ENCODE measurements at places on chromosomes 11 and 22.

DNA sequence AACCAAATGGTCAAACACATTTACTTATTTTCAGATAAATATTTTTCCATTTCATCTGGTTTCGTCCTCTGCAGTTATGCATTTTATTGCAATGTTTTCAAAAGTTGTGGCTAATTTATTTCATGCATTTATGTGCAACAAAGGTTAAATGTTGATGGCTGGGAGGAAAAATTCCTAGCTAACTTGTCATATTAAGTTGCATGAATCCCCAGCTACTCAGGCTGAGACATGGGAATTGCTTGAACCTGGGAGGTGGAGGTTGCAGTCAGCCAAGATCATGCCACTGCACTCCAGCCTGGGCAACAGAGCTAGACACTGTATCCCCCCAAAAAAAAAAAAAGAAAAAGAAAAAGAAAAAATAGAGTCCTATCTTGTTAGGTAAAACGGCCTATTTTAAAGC lies 1862.4 kb upstream of the RAG2 start:
- no peak for DNase-seq

DNA sequence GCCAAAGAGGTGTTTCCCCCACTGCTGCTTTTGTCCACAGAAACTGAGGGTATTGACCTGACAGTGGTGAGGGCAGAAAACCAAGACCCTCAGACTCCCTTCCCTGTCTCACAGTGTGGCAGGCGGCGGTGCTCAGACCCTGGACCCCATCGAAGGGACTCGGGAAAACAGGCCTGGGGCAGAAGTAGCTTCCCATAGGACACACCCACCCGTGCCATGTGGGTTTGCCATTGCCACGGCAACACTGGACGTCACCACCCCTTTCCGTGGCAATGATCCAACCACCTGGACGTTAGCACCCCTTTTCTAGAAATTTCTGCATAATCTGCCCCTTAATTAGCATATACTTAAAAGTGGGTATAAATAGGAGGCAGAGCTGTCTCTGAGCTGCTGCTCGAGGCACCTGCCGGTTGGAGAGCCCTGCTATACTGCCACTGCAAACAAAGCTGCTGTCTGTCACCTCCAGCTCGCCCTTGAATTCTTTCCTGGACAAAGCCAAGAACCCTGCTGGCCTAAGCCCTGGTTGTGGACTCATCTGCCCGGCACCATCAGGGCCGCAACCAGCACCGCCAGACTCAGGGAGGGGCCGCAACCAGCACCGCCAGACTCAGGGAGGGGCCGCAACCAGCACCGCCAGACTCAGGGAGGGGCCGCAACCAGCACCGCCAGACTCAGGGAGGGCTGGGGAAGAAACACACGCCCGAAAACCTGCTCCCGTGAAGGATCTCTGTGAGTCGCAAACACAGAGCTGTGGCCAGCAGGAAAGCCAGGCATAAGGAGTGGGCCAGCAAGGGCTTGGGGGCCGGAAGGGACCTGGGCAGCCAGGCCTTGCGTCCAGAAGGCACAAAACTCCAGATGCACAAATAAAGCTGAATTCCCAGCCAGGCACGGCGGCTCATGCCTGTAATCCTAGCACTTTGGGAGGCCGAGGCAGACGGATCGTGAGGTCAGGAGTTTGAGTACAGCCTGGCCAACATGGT lies 10.4 kb downstream of the MLC1 start:
- no peak for DNase-seq

GRCh38 chr11:2166091-2166851 lies 5.3 kb upstream of the INS start:
- DNase-seq, result peak; percentile 17

DNA sequence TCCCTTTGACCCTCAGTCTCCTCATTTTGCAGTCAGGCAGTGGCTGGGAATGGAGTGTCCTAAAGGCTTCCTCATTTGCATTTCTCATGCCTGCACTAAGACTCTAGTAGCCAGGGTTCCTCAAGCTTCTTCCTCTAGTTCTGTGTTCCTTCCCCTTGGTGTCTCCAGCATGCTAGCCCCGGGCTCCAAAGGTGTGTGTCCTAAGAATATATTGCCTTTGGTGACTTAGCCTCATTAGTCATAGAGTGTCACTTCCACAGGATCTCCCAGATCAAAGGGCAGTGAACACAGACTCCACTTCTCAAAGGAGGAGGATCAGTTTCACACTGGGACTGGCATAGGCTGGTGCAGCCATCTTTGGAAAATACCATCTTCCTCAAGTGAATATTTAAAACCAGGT lies 21.4 kb upstream of the ACER3 start:
- DNase-seq, result no peak

GRCh38 chr11:41404109-41404508 lies 55.3 kb downstream of the LRRC4C start:
- DNase-seq, result no peak

DNA sequence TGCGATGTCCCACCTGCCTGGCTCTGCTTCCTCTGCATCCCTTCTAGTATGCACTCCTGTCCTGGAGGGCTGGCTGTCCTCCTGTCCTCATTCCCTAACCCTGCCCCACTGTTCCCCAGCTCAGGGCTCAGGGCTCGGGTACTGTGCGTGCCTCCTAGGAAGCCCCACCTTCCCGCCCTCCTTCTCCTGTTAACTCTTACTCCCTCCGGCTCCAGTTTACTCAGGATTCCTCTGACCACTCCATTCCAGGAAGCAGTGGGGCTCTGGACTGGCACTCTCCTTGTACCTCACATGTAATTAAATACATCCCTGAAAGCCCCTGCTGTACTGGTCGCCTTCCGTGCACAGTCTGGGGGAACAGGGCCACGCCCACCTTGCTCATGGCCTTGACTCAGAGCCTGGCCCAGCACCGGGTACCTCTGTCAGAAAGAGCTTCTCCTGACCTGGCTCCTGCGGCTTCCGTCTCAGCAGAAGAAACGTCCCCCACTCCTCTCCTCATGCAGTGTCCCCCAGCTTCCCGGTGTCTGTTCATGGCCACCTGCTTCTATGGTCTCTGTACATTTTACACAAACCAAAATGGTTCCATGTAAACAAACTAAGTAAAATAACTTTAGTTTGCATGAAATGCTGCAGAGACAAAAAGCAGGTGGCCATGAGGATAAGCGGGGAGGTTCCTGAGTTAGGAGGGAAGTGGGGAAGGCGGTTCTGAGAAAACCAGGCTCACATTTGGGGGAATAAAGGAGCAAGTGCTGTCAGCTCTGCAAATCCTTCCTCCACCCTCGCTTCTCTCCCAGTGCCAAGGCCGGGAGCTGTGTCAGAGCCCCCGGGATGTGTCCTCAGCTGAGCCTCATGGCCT lies 445.9 kb downstream of the BRD1 start:
- no peak for DNase-seq

DNA sequence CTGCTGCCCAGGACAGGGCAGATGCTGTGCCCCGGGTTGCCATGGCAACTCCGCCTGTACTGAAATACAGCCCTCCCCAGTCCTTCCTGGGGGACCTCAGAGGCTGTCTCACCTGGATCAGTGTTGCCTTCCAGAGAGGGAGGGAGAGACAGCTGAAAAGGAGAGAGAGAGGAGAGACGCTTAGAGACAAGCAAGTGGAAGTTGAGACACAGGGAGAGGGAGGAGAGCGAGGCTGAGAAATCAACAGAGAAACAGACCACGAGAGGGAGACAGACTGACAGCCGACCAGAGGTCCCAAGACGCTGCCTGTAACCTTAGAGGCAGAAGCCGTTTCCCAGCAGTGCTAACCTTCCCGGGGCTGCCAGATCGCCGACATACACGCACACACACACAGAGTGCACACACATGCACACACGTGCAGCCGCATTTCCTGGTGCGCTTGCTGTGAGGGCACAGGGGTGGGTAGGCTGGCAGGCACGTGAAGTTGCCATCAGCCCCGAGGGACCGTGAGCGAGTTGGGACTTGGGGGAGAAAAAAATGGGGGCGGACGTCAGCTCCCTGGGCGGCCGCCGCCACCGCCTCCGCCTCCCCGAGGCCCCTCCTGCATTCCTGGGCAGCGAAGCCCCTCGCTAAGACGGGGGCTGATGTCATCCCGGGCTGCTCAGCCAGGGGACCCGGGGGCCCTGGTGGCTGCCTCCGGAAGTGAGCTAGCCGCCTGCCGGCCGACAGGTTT lies 88.6 kb upstream of the CRYBB3 start:
- DNase-seq, result peak; percentile 14

DNA sequence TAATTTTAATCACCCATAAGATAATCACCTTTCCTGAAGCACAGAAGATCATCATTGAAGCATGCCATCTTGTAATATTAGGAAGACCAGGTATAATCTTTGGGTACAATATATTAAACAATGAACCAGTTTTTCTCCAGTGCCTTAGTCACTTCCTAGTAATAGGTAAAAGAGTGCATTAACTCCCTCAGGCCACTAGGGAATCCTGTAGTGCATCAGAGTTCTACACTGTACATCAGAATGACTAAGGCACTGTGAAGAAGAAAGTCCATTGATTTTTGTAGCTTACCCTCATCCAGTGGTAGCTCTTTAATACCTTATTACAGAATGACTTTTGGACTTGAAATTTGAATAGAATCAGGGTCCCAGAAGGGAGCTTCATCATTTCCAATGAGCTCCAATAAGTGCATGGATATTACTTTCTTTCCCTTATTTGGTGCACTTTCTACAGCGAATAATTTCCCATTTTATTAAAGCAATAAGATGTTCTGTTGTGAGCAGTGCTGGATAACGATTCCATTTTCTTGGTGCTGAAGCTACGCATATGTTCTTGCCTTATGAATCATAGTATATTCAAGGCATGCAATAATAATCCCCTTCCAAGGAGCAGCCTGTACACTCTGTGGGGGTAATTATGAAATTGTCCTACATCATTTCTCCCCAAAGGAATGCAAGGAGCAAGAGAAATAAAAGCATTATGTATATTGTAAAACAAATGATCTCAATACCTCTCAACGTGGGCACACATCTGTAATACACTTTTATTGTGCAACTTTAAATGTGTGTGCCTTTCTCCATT lies 4.7 kb downstream of the C11orf87 start:
- no peak for DNase-seq

GRCh38 chr11:43751726-43752125 lies 71.2 kb downstream of the HSD17B12 start:
- no peak for DNase-seq

DNA sequence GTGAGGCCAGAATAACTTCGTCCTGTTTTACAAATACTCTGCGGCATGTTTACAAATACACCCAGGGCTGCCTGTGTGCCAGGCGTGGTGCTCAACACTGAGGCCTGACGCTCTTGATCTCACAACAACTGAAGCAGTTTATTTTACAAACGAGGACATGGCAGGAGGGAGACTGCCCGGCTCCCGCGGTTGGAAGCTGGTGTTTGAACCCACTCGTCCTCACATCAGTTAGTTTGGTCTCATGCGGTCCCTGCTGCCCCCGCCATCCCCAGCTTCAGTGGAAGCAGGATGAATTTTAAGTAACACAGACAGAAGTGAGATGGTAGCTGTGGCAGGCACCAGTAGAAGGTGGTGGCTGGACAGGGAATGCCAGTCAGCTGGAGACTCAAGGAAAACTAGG lies 16.4 kb downstream of the KIAA0930 start:
- no peak for DNase-seq

DNA sequence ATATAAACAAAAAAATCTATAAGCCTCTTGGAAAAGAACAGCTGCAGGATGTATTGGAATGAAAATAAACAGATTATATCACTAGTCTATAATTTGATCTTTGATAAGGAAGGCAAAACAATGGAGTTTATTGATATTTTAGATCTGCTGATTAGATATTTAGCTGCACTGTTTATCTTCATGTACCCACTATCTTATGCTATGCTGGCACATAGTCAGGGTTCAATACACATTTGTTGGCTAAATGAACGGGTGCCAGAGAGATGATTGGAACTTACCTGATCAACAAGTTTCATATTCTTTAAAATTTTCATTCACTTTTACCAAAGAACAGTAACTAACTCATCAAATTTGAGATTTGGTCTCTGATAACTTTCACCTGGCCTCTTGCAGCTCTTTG lies 26.9 kb downstream of the MMP20 start:
- no peak for DNase-seq

- DNase-seq, result peak; percentile 30
Observed at GRCh38 chr11:75582895-75583717, 21.1 kb downstream of the SERPINH1 start.

DNA sequence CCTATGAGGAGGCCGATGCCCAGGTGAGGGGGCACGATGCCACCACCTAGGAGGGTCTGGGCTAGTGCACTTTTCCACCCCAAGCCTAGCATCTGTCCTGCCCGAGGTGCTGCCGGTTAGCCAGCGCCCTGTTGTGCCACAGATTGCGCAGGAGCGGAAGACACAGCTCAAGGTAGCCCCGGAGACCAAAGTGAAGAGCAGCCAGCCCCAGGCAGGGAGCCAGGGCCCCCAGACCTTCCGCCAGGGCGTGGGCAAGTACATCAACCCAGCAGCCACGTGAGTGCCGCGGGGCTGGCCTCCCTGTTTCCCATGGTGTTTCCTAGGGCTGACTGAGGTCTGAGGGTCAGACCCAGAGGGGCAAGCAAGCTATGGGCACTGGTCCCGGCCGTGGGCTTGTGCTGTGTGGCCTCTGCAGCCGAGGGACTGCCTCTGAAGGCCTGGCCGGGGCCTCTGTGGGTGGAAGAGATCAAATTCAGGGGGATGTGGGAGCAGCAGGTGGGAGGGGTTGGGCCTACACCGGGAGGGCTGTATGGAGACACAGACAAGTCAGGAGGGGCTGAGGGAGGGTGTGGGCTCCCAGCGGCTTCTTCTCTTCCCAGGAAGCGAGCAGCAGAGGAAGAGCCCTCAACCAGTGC lies 29.1 kb downstream of the PPIL2 start:
- no peak for DNase-seq

GRCh38 chr11:77084581-77085191 lies 17.9 kb downstream of the CAPN5 start:
- no peak for DNase-seq

GRCh38 chr11:27406498-27407354 lies 43.7 kb upstream of the CCDC34 start:
- no peak for DNase-seq

GRCh38 chr22:35315855-35316745 lies 16.4 kb downstream of the TOM1 start:
- DNase-seq, result no peak

DNA sequence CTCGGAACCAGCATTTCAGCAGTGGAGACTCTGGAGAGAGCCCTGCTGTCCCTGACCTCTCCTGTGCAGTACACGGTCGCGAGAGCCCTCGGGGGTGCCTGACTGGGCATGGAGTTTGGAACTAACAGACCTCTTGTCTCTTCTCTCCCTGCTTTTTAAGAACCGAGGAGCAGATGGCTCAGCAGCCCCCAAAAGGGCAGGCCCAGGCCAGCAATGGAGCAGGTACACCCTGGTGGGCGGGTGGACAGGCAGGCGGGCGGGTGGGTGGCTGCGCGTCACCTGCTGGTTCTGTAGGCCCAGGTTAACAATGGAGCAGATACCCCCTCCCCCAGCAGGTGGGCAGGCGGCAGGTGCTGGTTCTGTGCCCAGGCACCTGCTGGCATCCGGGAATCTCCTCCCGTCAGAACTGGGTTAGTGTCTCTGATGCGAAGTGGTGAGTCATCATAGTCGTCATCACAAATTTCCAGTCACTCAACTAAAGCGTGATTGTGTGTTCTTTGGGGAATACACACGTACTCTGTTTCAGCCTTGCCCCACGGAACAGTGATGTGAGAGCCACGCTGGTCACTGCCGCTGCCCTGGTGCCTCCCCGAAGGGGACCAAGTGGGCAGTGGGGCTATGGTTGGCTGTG lies 41.1 kb downstream of the GRAMD4 start:
- no peak for DNase-seq

- DNase-seq, result no peak
Observed at GRCh38 chr11:44171518-44171917, 76.0 kb downstream of the EXT2 start.

Data from activated naive CD8-positive, alpha-beta T cell treated with anti-CD3 and anti-CD28 coated beads, Interleukin-2, amount 50 U/mL, for 16 hours (primary cell).